Adrenal gland (tissue), 19 donors: ENCODE measurements at places on chromosomes 3 and 15. TPM values are rescaled to one million over a fixed set of nuclear protein-coding genes. Genes with fewer than 3 reads are reported as not detected.

The MKRN2OS gene
- not detected for polyA plus RNA-seq

The HTR3E gene
- polyA plus RNA-seq, result not detected

The ADGRG7 gene
- not detected for polyA plus RNA-seq

The ITIH1 gene
- polyA plus RNA-seq, result 0.60 TPM

The SLC28A1 gene
- polyA plus RNA-seq, result 0.08 TPM

The LYZL4 gene
- polyA plus RNA-seq, result not detected

The CYP8B1 gene
- polyA plus RNA-seq, result not detected

- DNase-seq, result no peak
Observed at GRCh38 chr3:130644628-130645253, 101.9 kb downstream of the PIK3R4 start.

- peak; percentile 77 for DNase-seq
Observed at GRCh38 chr3:125140011-125140817, 72.3 kb downstream of the SLC12A8 start.

DNA sequence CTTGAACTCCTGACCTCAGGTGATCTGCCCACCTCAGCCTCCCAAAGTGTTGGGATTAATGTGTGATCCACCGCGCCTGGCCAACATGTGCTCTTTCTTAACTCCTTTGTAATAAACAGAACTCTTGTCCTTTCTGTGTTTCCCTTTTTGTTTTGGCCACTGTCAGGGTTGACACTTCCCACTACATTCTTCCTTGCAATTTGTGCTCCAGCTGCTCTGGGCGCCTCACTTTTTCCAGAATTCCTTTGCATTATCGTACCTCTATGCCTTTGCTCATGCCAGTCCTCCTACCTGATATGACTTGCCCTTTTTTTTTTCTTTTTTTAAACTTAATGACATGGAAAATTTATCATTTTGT, 38.8 kb upstream of the SMAD3 start:
- DNase-seq, result no peak

DNA sequence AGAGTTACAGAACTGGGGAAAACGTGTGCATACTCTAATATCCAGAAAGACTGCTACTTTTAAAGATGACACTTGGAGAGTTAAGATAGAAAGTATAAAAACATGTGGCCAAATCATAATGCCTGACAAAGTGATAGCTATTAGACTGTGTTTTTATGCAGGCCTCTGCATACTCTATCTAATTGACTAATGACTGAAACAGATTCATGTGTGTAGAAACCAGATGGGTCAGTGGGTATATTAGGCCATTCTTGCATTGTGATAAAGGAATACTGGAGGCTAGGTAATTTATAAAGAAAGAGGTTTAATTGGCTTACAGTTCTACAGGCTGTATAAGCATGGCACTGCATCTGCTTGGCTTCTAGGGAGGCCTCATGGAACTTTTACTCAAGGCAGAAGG, 71.5 kb downstream of the PPM1L start:
- DNase-seq, result no peak

- DNase-seq, result no peak
Observed at GRCh38 chr15:75397494-75397893, 29.1 kb upstream of the MAN2C1 start.

GRCh38 chr3:189260556-189261493, 89.1 kb downstream of the TPRG1 start:
- no peak for DNase-seq

- DNase-seq, result no peak
Observed at GRCh38 chr3:159835126-159835525, 153.5 kb upstream of the IL12A start.

DNA sequence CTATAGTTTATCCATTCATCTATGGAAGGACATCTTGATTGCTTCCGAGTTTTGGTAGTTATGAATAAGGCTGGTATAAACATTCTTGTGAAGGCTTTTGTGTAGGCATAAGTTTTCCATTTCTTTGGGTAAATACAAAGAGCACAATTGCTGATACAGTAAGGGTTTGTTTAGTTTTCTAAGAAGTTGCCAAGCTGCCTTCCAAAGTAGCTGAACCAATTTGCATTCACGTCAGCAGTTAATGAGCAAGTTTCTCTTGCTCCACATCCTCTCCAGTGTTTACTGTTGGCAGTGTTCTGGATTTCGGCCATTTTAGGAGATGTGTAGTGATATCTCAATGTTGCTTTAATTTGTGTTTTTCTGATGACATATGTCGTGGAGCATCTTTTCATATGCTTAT, 34.2 kb downstream of the GABRA5 start:
- DNase-seq, result no peak

- DNase-seq, result peak; percentile 77
Observed at GRCh38 chr15:68924866-68925560, 5.3 kb upstream of the SPESP1 start.

GRCh38 chr15:83067638-83067962, 548 bp upstream of the BTBD1 start:
- DNase-seq, result no peak

- DNase-seq, result no peak
Observed at GRCh38 chr15:48032911-48033310, 87.9 kb upstream of the SLC24A5 start.

GRCh38 chr15:72916897-72917296, 133.3 kb upstream of the ADPGK start:
- DNase-seq, result no peak

GRCh38 chr3:102081572-102082289, 232.4 kb downstream of the NFKBIZ start:
- no peak for DNase-seq

GRCh38 chr15:89171136-89172072, 50.0 kb downstream of the RLBP1 start:
- DNase-seq, result peak; percentile 79

- DNase-seq, result no peak
Observed at GRCh38 chr3:58564456-58565160, 12.6 kb downstream of the FAM107A start.

DNA sequence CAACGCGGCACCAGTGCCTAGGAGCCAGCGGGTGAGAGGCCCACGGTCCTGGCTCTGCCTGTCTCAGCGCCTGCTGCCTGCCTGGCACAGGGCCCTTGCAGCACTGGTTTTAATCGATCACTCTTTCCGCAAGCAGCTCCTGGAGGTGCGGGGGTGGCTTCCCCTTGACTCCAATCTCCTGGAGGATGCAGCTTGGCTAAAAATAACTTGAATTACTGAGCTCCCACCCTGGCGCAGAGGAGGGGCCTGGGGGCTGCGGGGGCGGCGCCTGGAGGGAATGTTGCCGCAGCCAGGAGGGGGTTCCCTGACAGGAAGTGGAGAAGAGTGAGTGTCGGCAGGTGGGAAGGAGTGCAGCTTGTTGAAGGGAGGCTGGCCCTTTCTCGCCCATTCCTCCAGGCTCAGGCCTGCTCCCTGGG, 9.9 kb upstream of the RPL29 start:
- DNase-seq, result no peak
